ENCODE measurements at places on chromosomes 1 and 21.

GRCh38 chr1:23194119-23194984 is 22.9 kb downstream of the HTR1D start:
- DNase-seq, result no peak

DNA sequence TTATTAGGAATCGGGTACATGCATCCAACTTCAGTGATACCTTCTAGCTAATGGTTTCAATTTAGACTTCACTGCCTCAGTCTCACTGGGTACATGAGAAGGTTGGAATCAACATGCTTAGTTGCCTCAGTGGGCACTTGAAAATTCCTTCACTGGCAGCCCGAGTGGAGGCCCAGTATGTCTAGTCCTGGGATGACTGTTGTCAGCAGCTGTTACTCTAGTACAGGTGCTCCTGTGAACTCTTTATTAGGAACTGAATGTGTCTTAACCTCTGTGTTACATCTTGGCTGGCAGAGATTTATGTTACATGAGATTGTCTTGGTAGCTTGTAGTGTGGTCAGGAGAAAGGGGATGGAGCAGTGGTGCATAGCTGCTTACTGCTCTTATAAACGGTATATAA is 13.4 kb downstream of the PLA2G2E start:
- DNase-seq, result no peak

DNA sequence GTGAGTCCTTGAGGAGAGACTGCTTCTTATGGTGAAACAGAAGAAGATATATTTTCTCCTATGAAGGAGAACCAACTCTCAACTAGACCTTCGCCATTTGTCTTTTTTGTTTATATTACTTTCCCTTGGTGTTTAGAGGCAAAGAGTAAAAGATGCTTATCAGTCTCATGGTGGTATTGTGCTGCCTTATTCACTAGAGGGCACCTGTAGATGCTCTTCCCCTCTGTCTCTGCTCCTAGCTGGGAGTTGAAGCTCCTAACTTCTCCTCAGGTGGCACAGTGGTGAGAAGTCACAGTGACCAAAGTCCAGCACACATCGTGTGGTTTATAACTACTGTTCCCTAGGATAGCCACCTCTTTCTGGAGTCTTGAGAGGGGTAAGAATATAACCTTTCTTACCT is 1359.6 kb downstream of the PLA2G4A start:
- DNase-seq, result no peak

DNA sequence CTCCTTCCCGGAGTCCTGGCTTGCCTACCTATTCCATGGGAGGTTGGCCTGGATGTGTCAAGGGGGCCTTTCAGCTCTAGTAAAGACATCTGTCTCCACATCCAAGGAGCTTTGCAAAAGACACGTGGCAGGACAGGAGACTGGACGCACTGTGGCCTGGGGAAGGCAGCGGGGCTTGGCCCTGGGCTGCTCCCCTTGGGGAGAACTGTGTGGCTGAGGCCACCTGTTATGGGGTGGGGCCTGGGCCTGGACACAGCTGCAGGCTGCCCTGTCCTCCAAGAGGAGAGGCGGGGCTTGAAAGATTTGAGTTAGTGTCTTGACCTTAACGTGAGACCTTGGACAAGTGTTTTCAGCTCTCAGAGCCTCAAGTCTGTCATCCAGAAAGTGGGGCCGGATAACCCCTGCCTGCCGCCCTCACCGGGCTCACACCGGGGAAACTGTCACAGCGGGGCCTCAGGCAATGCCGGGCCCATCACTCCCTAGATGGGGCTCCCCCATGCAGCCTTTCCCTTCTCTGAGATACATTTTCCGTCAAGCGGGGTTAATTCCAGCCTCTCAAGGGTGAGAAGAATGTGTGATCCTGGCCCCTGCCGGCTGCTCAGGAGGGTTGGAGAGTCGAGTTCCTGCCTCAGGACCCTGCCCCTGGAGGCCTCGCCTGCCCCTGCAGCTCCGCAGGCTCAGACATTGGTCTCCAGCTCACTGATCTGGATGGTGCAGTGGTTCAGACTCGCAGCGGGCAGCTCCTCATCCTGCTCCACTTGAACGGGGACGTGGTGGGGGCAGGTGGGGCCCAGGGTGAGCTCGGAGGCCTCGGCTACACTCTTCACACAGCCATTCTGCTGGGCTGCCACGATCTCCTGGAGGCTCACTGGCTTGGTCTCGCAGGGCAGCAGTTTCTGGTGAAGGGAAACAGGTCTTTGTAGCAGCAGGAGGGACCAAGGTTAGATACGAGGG is 25.6 kb downstream of the PODN start:
- DNase-seq, result no peak

DNA sequence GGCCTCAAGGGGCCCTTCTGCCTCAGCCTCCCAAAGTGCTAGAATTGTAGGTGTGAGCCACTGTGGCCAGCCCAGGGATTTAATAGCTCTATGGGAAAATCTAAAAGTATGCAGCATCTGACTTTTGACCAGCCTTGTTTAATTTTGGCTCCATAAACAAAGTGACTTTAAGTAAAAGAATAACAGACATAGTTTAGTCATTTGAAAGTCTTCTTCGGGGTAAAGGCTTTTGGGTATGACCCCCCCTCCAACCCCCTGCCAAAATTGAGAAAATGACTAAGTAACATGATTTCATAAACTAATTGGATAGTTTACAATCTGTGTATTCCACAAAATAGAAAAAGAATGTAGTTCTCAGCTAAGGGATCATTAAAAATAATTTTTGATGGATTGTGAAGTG is 17.0 kb downstream of the GPBP1L1 start:
- DNase-seq, result no peak

GRCh38 chr1:69315823-69316222 is 251.9 kb upstream of the LRRC7 start:
- DNase-seq, result no peak

GRCh38 chr1:158798531-158798930 is 17.5 kb upstream of the OR6N2 start:
- DNase-seq, result no peak

GRCh38 chr1:178354816-178355215 is 141.9 kb downstream of the CLEC20A start:
- DNase-seq, result no peak

DNA sequence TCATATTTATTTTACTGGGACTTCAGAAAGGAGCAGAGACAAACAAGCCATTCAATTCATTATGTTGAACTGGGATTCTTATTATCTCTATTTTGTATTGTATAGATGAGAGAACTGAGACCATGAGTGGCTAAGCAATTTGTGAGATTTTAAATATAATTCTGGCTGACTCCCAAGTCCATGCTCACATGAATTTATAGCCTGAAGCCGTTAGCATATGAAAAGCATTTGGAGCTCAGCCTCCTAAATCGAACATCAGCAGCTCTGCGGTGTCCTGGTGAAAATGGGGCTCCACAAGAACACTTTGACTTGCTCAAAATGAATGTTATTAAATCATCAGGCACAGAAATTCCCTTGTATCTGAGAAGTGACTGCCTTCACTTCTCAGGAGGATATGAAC is 96.8 kb upstream of the DPT start:
- no peak for DNase-seq

GRCh38 chr21:31456201-31456600 is 112.1 kb upstream of the TIAM1 start:
- no peak for DNase-seq

GRCh38 chr1:154943649-154944400 is 7.3 kb upstream of the PMVK start:
- no peak for DNase-seq

GRCh38 chr1:38563942-38564735 is 295.4 kb downstream of the RRAGC start:
- no peak for DNase-seq

DNA sequence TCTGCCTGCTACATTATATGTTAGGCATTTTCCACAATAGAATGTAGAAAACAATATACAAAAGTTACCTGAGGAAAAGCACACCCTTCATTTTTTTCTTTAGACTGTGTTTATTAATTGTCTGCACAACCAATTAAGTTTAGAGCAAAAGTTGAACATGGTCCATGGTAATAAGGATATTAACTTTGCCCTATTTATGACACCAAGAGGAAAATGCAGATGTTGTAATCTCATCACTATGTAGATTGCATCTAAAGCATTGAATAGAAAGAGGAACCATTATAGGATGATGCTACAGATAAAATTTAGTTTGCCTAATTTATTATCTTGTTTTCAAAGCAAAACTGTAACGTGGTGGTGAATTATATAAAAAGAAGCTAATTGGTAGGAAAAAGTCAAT is 59.7 kb upstream of the IGSF5 start:
- DNase-seq, result no peak

GRCh38 chr1:63547621-63548294 is 24.4 kb downstream of the EFCAB7 start:
- no peak for DNase-seq

DNA sequence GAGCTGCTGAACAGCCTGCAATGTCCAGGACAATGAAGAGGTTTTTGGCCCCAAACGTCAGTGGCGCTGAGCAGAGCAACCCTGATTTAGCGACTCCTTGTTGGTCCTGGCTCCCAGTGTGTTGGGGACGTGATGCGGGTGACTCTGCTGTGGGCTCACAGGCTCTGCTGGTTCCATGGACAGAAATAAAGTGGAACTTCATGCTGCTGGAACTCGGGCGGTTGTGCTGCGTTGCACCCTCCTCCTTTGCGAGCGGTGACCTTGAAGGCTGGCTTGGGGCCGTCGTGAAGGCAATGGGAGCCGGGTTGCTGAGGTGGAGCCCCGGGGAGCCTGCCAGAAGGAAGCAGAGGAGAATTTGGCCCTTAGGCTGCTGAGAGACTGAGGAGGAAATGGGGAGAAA is 122.6 kb upstream of the C1orf174 start:
- DNase-seq, result no peak
